Right lobe of liver (tissue), 6 donors: ENCODE measurements at places on chromosomes 11 and 22.
A peak's percentile ranks its signal among the peaks of the same experiment; 100 is the strongest.

- DNase-seq = no peak
Observed at GRCh38 chr11:77665240-77665965, 27.8 kb upstream of the CLNS1A start.

DNA sequence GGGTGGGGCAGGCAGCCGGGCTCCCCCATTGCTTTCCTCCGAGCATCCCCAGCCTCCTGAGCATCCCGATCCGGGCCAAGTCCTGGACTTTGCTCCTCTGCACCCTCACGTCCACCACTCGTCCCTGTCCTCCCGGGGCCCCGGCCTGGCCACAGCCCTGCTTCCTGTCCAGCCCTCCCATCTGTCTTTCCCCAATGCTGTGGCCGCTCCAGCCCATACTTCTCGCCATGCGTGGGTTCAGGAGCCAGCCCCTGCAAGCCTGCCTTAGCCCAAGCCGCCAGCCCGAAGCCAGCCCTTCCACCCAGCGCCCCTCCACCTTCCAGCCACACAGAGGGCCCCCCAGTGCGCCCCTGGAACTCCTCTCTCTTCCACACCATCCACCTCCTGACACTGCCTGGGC, 23.8 kb downstream of the MRPL23 start:
- DNase-seq = no peak

DNA sequence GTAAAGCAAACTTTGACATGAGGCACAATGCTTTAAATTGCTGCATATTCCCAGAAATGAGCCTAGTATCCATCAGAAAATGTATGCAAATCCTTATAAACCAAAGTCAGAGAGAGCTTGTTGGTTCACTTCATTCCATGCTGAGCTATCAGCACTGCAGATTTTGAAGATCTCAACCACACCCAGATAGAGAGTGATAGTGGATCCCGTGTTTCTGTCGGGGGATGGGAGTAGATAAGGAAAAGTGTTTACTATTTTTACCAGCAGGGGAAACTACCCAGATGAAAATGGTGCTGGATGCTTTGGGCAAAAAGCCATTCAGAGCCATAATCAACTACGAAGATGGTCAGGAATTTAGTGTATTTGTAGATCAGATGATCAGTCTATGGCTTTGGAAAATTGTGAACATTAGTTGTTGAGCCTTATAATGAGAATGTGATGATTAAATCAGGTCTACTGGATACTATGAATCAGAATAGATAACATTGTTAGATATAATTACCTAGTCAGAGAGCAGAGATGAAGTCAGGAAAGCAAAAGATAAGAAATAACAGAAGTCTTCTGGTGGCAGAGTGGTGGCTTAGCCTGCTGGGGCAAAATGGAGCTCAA, 10.8 kb downstream of the OR51B6 start:
- DNase-seq = no peak

- no peak for DNase-seq
Observed at GRCh38 chr11:68071281-68072048, 32.6 kb downstream of the TCIRG1 start.

GRCh38 chr22:39384750-39385480, 14.7 kb upstream of the TAB1 start:
- DNase-seq = no peak

DNA sequence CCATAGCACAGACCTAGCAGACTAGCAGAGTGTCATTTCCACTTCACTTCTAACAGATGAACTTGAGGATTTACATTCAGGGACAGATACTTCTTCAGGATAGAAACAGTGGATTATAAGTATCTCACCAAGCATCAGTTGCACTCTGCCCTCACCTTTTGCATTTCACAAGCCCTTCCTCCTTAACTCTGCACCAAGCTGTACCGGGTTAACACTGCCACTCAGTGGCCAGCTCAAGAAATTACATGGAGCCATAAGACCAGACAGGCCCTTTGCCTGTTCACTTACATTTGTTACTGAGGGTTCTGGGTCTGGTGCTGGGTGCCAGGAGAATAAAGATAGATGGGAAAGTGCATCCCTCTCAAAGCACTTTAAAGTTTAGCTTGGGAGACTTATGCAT, 309.8 kb downstream of the SHANK2 start:
- DNase-seq = no peak

GRCh38 chr22:24177045-24177444, 4.2 kb upstream of the SUSD2 start:
- DNase-seq = no peak

GRCh38 chr22:50576070-50576469, 2.2 kb downstream of the CPT1B start:
- DNase-seq = no peak

DNA sequence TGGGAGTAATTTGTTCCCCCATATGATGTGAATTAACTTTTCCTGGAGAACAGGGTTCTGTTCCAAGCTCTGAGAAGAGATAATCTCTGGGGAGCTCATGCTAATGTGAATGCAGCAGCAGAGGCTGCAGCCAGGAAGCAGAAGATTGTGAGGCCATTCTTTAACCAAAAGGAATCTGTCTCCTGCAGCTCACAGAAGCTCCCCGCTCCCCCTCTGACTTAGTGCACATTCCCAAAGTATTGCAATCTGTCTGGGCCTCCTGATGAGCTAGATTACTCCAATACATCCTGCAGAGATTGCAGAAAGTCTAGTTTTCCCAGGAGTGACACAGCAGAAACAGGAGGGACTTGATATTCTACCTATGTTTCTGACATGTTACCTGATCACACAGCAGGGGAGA, 420.6 kb upstream of the FAT3 start:
- no peak for DNase-seq

- no peak for DNase-seq
Observed at GRCh38 chr11:34353881-34354280, 3.9 kb downstream of the ABTB2 start.

DNA sequence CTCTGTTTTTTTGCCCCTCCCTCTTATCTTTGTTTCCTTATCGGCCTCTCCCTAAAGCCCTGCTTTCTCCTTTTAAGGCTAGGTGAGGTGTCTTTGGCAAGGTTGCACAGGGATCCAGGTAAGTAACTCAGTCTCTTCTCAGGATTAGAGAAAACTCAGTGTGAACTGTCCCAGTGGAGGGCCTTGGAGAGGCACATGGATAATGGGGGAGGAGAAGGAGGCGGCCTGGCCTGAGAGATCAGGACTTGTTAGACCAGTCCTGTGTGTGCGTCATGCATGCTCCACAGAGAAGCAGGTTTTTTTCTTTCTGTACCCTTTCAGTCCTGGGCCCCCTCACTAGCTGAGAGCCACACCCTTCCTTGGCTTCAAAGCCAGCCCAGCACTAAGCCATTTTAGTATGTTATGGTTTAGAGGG, 19.9 kb downstream of the CTNND1 start:
- no peak for DNase-seq

DNA sequence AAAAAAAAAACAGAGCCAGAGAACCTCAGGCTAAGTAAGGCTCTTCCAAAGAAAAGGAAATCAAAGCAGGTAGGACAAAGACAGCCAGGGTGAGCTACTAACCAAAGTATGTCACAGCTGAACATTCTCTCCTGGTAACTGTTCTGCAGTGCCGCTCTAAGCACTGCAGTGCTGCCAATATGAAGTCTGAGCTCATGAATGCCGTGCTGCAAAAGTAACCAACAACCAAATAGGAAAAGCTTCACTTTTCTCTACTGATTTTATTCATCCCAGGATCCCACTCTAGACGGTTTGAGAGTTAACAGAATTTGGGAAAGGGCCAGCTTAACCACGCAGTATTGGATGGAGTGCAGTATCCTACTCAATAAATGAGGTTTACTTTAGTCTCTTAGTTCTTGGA, 3.5 kb downstream of the SIK3 start:
- no peak for DNase-seq

DNA sequence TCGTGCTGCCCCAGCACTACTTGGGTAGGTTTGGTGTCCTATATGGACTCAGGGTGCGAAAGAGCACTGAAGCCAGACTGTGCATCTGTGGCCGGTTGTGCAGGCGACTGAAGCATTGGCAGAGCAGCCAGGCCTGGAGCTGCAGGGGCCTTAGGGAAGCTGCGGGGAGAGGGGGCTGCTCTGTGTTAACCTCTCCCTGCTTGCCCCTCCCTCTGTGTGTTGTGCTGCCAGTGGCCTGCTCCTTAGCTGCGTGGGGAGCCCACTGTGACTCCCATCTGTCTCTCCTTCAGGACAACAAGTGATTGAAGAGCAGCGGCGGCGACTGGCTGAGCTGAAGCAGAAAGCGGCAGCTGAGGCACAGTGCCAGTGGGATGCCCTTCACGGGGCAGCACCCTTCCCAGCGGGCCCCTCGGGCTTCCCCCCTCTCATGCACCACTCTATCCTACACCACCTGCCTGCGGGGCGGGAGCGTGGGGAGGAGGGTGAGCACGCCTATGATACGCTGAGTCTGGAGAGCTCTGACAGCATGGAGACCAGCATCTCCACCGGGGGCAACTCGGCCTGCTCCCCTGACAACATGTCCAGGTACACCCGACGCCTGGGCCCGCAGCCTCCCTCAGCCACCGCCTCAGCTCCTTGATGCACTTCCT, 34.3 kb downstream of the TREH start:
- no peak for DNase-seq

DNA sequence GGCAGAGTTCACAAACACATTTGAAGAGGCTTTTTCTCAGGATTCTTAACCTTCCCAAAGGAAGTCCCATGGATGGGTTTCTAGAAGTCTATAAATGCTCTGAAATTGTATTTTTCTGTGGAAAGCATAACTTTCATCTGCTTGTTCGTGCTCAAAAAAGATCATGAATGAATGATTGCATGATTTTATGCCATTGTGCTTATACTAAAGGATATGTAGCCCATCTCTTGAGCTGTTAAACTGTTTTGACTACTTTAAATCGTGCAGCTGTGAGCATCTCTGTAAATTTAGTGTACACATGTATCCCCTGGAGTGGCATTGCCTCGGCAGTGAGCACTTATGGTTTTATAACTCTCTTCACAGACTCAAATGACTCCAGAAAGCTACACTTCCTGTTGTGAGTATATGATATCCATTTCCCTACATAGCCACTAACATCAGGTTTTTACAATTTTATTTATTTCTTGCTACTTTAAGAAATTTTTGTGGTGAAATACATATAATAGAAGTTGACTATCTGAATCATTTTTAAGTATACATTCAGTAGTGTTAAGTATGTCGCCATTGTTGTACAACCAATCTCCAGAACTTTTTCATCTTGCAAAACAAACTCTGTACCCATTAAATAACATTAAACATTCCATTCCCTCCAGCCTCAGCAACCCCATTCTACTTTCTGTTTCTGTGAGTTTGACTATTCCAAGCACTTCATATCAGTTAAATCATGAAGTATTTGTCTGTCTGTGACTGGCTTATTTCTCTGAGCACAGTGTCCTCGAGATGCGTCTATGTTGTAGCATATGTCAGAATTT, 8.0 kb downstream of the NEAT1 start:
- peak; percentile 37 for DNase-seq

DNA sequence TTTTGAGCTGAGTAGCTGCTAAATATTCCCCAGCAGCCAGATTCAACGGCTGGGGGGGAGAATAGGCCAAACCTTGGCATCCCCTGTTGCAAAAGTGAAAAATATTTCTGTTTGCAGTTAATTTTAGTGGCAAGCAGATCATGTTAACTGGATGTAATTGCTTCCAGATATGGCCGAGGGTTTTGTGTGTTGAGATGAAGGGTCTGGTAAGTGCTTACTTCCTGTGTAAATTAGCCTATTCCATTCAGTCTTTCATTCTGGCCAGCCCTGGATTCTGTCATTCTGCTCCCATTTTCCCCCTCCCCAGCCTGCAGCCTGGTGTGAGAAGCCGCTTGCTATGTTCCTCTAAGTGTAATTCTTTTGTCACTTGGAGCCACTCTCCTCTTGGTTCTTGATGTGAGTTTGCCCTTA, 17.4 kb downstream of the ZBTB16 start:
- DNase-seq = no peak

DNA sequence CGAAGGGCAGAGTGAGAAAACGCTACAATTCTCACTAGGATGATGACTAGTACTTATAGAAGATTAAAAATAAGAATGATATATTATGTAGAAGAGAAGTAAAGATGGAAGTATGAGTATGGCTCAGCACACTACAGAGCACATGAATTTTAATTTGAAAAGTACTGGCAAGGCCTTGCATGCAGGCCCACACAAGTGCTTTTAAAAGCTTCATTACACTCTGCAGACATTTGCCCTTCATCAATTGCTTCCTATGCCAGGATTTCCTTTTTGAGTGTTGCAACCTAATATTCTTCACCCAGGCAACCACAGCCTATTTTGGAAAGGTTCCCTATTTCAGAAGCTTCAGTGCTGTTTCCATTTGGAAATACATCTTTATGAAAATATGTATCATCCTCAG, 81.1 kb downstream of the LARGE2 start:
- no peak for DNase-seq

DNA sequence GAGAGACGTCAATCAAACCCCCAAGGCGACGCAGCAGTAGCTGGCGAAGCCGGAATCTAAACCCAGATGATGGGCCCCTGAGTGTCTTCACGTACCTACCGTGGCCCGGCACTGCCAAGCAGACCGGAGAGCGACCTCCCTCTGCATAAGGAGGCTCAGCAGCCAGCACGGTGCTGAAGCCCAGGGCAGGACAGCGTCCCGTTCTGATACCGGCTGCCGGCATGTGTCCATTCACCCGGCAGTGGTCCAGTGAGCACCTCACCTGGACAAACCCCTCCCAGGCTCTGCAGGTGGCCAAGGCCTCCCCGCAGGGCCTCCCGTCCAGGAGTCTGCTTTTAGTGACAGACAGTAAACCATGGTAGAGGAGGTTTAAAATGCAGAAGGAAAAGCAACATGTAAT, 142.0 kb downstream of the BRD1 start:
- no peak for DNase-seq

DNA sequence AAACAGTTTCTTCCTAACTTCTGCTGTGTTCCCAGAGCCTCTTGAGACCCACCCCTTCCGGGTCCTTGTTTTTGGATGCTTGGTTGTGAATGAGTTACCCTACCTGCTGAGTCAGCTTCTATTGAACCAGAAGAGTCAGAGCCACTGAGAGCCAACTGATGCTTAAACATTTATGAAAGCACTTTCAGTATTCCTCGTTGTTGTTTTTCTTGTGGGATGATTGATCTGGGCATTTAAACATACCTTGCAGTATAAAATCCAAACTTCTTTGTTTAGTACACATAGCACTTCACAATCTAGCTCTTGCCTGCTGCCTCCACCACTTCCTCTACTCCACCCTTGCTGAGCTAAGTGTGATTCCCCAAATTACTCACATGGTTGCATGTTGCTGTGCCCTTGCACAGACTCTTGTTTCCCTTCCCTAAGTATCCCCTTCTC, 5.5 kb downstream of the PRSS23 start:
- no peak for DNase-seq
